ENCODE measurements at places on chromosomes 2 and 18.

DNA sequence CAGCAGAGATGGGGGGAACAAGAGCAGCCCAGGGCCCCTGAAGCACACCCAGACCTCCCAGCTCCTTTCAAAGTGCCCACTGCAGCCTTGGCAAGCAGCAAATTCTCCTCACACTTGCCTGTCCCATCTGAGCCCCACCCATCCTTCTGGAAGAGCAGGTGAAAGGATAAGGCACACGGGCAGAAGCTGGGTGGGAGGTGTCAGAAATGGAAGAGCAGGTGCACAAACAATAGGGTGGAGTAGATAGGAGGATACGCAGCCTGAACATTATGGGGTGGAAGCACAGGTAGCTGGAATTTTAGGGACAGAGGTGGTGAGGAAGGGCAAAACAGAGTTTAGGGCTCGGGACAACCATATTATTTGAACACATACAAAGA, 69.2 kb downstream of the TNS1 start:
- DNase-seq = no peak

- DNase-seq = no peak
Measured at GRCh38 chr2:137345994-137346393, 580.6 kb downstream of the THSD7B start.

DNA sequence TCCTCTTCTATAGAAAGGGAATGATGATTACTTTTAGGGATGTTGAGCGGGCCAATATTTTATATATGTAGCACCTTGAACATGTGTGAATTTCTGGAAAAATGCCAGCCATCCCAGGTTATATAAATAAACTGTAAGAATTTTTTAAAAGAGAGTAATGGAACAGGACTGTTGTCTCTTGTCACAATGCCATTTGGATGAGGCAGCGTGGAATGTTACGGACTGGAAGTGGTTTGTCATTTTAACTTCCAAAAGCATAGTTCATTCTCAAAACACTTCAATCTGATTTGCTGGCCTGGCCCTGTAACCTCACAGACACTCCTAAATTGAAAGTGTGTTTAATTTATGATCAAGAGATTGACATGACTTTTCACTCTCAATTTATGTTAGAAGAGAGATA, 70.8 kb downstream of the TPGS2 start:
- DNase-seq = no peak

DNA sequence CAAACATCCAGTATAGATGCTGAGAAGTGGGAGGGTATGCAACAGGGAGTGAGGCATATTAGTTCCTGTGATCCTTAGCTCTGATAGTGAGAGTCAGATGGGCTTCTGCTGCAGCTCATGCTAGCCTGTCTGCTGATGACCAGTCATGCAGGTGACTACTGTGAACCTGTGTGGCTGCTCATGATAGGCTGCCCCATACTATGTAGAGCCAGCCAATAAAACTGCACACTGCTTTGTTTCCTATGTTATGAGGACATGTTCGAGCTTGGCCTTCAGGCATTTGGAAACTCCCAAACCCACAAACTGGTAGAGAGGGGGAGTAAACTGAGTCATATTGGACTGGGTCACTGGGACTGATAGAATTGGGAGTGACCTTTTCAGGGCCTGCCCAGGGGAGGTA, 20.1 kb upstream of the SERPINE2 start:
- no peak for DNase-seq

DNA sequence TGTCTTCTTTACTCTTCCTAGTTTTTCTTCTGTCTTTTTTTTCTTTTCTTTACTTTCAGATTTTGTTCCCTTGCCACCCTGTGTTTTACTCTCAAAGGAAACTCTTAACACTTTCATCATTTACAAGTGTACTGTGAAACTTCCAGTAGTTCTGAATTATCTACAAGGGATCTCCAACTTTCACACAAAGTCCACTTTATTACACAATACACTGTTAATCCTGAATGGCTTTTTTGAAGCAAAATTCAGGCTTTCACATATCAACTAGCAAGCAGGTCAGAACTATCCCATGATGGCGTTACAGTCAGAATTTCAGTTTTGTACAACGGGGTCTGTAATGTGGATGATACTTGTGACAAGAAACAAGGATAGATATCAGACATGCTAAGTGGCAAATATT, 34.5 kb downstream of the RMP24 start:
- no peak for DNase-seq

All from SHP77 treated with DMSO at 0.1 percent for 48 hours (cell line).